Kidney (tissue), 22 donors: ENCODE measurements at places on chromosomes 7 and 10. TPM values are rescaled to one million over a fixed set of nuclear protein-coding genes. Genes with fewer than 3 reads are reported as not detected.

- DNase-seq, result no peak
Observed at GRCh38 chr7:33831389-33832141, 73.8 kb upstream of the BMPER start.

- DNase-seq, result no peak
Observed at GRCh38 chr7:80443325-80443724, 68.5 kb downstream of the GNAT3 start.

- DNase-seq, result no peak
Observed at GRCh38 chr7:80197627-80198026, 63.0 kb downstream of the GNAI1 start.

Gene ASZ1
- not detected for total RNA-seq

Gene FLNC
- 12.2 TPM for total RNA-seq

GRCh38 chr10:124388823-124389612 is 29.7 kb downstream of the OAT start:
- peak; percentile 95 for DNase-seq

Gene CPA4
- total RNA-seq, result 1.1 TPM

Gene EPHB6
- total RNA-seq, result 17.4 TPM

DNA sequence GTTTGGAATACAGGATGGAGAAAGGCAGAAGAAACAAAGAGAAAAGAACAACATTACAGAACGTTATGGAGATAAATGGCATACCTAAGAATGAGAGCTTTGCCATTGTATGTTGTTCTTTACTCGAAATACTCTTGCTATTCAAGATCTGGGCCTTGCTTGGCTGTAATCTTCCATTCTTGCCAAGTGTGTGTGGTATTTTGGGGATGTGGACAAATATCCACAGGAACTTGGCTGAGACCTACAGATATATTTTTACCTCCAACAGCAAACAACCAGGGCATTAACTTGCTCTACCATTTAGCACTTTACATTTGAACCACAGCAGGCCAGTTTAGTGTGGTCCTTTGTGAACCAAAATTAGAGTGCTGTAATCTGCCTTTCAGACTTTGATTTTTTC is 76.3 kb downstream of the DKK1 start:
- DNase-seq, result no peak

DNA sequence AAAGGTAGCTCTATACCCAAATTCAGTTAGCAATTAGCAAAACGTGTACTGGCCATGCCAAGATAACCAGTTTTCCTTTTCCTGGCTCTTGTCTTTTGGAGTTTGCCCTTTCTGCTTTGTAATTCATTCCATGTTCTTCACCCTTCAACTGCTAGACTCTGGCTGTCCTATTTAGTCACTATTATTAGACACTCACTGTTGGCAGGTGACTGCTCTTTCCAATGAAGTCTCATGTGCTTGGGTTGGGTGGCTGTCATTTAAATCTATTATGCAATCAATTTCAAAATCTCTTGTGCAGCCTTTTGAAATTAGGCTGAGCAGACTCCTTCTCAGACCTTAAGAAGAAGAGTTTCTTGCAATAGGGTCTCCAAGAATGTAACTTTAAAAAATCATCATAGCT is 266.5 kb downstream of the GPR158 start:
- DNase-seq, result no peak

DNA sequence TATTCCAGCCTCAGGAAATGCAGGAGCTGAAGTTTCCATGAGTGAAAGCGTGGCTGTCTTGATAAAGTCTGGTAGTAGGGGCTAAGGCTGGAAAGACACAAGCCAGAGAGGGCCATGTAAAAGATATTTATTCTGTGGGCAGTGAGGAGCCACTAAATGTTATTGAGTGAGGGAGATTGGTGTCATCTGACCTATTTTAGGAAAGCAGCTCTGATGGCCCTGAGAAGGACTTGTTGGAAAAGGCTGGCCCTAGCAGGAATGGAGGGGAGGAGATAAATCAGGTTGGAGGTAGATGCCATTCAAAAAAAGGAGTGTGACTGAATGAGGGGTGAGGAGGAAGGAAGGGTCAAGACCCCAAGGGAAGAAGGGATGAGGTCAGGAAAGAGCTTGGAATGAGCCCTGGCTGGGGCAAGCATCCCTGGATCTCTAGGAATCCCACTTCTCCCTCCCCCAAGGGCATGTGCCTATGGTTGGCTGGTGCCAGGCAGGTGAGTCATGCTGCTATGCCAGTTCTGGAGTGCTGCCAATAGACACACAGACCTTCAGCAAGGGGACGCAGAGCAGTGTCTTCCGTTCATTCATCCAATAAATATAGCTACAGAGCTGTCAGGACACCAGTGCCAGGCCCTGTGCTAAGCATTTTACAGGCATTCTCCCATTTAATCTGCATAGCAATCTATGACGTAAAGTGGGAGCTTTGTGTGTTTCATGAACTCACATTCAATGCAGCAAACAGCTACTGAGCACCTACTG is 2.0 kb downstream of the ANKRD2 start:
- DNase-seq, result no peak

DNA sequence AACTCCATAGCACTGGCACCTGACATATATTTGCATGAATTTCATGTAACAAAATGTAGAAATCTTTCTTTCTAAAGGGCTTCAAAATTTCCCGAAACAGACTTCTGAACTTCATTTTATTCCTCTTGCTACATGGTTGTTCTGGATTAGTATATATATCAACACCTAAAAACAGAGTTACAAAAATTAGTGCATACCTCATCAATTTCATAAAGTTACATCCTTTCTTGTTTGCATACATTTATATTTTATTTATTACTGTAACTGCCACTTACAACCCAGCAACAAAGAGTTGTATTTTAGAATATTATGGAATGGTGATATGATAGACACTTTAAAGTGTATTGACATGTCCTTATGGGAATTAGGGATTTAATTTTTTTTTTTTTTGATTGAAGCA is 2.0 kb upstream of the ITGB8 start:
- DNase-seq, result no peak

- no peak for DNase-seq
Observed at GRCh38 chr7:92824450-92824849, 11.9 kb downstream of the CDK6 start.

Gene BMPER
- total RNA-seq, result 0.60 TPM

Gene DNAJC12
- total RNA-seq, result 2.5 TPM

Gene MYO1G
- 14.3 TPM for total RNA-seq

GRCh38 chr7:85474234-85474633 is 287.4 kb upstream of the SEMA3D start:
- DNase-seq, result no peak

- no peak for DNase-seq
Observed at GRCh38 chr10:124349996-124350280, 68.8 kb downstream of the OAT start.

GRCh38 chr7:85261336-85261735 is 74.5 kb upstream of the SEMA3D start:
- no peak for DNase-seq

DNA sequence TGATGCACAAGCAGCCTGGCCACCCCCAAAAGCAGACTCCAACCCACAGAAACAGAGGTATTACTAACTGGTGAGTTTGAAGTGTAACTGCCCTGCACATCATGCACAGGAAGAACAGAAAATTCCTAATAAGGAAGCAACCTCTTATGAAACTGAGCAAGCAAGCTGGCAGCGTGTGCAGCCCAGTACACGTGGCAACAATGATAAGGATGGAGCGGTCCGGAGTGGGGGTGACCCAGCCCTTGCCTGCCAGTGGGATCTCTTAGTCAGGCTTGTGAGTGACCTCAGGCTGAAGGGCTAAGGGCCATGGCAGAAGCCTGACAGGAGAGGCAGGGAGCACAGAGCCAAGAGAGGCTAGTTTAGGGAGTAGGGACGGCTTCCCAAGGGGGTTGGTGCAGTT is 22.1 kb upstream of the AOAH start:
- DNase-seq, result no peak

GRCh38 chr10:126302826-126303665 is 85.2 kb downstream of the ADAM12 start:
- DNase-seq, result no peak

- DNase-seq, result no peak
Observed at GRCh38 chr10:1211844-1212570, 155.8 kb downstream of the WDR37 start.

Gene PON1
- not detected for total RNA-seq

DNA sequence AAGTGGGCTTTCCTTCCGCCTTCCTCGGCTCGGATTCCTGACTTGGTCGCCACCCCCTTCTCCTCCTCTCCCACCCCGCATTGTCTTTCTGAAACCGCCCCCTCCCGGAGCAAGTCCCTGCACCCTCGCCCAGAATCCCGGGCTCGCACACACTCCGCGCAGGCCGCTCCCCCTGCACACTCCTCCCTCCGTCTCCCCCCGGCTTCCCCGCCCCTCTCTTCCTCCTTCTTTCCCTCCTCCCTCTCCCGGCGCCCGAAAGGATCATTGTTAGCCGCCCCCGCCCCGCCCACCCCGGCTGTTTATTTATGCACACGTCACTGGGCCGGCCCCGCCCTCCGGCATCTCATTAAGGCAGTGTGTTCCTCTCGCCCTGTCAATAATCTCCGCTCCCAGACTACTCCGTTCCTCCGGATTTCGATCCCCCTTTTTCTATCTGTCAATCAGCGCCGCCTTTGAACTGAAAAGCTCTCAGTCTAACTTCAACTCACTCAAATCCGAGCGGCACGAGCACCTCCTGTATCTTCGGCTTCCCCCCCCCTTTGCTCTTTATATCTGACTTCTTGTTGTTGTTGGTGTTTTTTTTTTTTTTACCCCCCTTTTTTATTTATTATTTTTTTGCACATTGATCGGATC is at the start of gene TCF7L2:
TSS of gene TCF7L2 (plus strand) at position 373 of the 633 bp plus-strand sequence. CDS start 510 bp downstream, outside the sequence.
- DNase-seq, result peak; percentile 99

Gene ELOVL3
- 0.35 TPM for total RNA-seq

- no peak for DNase-seq
Observed at GRCh38 chr7:37756797-37757551, 73.4 kb downstream of the GPR141 start.

Gene PRF1
- 8.8 TPM for total RNA-seq

- DNase-seq, result no peak
Observed at GRCh38 chr10:104240078-104240477, 7.9 kb upstream of the CFAP43 start.

DNA sequence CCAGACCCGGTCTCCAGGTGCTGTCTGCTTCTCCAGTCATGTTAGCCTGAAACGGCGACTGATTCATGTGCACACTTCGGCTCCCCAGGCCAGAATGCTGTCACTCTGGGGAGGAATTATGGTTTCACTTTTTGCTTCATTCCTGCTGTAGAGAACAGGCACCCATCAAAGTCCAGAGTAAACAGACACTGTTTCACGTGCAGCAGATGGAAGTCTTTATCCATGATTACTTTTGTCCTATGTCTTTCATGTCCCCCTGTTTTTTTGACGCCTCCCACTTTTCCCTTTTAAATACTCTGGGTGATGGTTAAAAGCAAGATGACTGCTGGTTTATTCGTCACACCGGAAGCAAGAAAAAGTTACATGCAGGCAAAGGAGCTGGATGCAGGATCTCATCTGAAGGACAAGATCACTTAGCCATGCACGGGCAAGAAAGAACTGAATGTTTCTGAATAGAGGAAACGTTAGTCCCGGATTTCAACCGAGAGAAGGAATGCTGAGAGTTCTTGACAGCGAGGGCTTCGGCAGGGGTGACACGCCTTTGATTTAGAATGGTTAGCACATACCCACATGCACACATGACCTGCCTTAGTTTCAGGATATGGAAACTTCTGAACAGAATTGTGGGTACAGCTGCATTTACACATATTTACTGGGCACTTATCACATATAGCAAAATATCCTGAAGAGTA is 250.0 kb upstream of the KLF6 start:
- DNase-seq, result peak; percentile 61

- no peak for DNase-seq
Observed at GRCh38 chr10:78341953-78342614, 308.4 kb downstream of the RPS24 start.

Gene ZNF425
- total RNA-seq, result 2.5 TPM

Gene TUBB8
- total RNA-seq, result not detected

DNA sequence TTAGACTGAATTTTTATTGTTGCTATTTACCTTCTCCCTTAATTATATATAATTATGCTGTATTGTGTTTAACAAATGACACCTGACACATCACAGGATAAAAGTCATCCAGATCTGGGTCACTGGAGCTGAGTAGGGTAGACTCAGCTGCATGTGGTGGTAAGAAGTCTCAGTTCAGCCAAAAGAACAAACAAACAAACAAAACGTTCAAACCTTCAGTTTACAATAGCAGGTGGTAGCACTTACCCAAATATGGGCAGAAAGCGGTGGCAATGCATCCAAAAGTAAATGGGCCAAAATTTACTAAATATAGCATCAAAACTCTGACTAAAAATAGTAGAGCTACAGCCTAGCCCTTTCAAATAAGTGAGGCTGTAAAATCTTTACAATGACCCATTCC is 42.2 kb downstream of the ZWINT start:
- no peak for DNase-seq

Gene ANKRD30A
- not detected for total RNA-seq

Gene ACTL6B
- total RNA-seq, result not detected

Gene PLEKHS1
- total RNA-seq, result 0.41 TPM

- DNase-seq, result no peak
Observed at GRCh38 chr7:72403458-72404076, 8.6 kb downstream of the CALN1 start.

DNA sequence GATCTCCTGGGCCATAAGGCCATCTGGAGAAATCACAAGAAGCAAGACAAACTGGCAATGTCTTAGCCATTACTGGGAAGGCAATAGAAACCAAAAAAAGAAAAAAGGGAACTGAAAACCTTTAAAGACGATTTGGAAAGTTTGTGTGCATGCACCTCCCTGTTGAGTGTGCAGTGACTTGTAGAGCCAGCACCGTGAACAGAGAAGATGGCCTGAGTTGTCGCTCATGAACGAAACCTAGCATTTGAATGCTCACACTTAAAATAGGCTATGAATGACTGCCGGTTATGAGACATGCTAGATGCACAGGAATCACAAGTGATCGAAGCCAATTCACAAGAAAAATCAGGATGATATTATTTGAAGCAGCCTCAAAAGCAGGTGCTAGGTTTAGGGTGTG is 151.3 kb upstream of the ADO start:
- no peak for DNase-seq

DNA sequence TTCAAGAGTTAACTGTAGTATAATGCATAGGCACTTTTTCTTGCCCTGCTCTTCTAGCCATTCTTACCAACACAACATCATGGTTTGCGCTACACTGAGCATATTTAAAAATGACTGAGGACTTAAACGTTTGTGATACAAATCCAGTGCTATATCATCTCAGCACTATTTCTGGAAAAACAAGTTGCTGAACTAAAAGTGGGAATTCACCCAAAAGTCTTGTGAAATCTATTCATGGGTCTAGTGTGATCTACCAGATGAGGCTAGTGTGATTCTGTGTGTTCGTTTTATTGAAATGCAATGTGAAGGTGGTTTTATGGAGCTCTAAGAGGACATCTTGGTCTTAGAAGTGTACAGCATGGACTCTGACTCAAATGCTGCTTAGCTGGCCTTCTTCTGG is 584.6 kb upstream of the POM121L12 start:
- no peak for DNase-seq
